Hematopoietic multipotent progenitor cell treated with erythropoietin and hydrocortisone succinate and interleukin-3 and kit ligand, for 15 days (in vitro differentiated cells): ENCODE measurements at places on chromosomes 3 and 15.

DNA sequence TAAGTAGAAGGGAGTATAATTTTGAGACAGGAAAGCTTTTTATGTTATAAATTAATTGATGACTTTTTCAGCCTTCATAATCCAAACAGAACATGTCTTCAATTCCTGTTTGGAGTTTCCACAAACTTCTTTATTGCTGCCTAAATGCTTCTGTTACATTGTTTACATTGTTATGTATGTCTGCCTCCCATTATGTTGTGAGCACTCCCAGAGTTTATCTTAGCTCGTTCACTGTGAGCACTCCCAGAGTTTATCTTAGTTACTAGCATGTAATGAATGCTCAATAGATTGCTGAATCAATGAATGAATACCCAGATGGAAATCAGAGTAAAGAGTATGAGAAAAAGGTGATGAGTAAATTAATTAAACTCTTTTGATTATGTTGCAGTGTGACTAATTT, 1178.0 kb downstream of the ROBO1 start:
- DNase-seq, result no peak

- DNase-seq, result no peak
These were observed 9.5 kb downstream of the MYEF2 start for GRCh38 chr15:48168616-48169015.

GRCh38 chr15:53758412-53758811, 1.1 kb downstream of the WDR72 start:
- DNase-seq, result no peak

DNA sequence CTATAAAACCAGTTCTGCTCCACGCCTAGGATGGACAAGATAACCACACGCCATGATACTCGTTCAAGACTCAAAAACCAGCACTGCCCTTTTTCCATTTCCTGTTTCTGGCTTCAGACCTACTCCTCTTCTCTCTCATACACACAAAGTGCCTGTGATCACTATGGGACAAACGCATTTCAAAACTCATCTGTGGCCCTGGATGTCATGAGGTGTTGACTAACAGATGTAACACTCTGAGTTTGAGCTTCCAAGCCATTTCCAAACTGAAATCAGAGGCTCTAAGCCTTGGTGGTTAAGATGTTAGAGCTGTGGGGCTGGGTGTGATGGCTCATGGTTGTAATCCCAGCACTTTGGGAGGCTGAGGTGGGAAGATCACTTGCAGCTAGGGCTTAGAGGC, 55.7 kb upstream of the LMOD3 start:
- DNase-seq, result no peak

DNA sequence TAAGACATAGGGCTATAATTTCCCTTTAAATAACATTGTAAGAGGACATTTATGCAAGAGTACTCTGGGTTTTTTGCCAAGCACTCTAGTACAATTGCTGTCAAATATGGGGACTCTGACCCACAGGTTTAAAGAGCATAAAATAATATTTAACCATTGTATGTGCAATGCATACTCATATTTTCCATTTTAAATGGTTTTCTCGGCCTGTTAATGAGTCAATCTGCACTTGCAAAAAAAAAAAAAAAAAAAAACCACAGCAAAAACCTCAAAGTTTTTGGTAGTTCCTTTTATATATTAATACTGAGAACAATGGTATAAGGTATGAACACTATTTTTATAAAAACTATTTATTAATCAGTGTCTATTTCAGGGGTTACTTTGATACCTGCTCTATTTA, 304.0 kb upstream of the CBLB start:
- no peak for DNase-seq

- no peak for DNase-seq
These were observed 46.1 kb downstream of the ZFAND6 start for GRCh38 chr15:80105595-80105994.

GRCh38 chr3:4398941-4399245, 68.2 kb downstream of the SUMF1 start:
- DNase-seq, result no peak

DNA sequence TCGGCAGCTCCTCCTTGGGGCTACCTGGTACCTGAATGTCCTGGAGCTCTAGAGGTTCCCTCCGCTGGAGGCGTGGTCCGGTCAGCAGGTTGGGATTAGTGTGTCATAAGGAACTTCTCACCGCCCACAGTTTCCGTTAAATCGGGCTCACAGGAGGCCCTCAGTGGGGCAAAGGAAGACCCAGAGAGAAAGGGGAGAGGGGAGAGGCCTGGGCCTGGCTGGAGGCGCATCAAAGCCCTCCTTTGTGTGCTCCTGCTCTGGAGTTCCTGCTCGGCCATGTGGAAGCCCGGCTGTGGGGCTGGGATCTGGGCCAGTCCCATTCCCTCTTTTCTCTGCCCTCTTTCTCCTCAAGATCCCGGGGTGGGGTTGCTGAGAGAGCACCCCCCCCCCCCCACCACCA, at the start of gene RLBP1:
RLBP1 (minus strand) TSS at position 37 of the 400 bp plus-strand sequence. CDS start 2,604 bp downstream, outside the sequence.
- no peak for DNase-seq

DNA sequence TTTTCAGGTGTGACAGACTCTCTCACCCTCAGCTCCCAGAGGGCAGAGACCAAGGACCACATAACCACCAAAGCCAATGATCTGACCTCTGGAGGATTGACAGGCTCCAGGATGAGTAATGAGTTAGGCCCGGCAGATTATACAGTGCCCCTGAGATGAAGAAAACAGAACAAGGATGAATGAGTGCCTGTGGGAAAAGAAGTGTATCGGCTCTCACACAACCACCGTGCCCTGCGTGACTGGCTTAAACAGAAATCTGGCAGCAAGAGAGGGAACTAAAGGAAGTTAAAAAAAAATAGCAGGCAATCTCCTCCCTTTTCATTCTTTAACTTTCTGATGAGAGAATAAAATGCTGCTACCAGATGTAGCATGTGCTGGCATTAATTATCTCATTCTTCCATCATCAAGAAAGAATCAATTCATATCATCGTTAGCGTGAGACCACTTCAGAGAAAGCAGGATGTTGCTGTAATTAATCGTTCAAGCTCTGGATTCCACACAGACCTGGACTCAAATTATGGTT, 227.5 kb upstream of the COL8A1 start:
- DNase-seq, result no peak

- DNase-seq, result no peak
These were observed 1.4 kb downstream of the MFGE8 start for GRCh38 chr15:88911766-88912118.

- DNase-seq, result no peak
These were observed 26.9 kb downstream of the ZNF589 start for GRCh38 chr3:48267782-48268181.

GRCh38 chr3:40185029-40185695, 124.3 kb upstream of the EIF1B start:
- DNase-seq, result no peak

DNA sequence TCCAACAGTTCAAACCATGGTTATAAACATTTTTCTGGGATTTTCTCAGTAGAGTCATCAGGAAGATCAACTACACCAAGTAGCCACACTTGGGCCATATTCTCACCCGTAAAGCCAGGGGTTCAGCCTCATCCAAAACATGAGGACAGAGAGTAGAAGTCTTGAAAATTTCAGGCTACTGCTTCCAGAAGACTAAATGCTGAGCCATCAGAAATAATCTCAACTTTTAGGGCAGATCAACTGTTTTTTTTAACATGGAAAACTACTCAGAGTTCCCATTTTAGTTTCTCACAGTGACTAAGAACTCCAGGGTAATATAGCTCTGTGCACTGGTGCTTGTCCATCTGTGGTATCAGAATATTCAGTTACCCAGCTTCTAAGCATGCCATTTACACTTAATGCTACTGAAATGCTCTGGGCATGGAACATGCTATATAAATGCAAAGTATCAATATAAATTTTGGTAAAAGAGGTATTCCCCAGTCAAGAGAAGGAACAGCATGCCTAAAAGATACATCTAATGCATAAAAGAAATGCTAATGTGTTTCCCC, 300.1 kb upstream of the LRRN1 start:
- DNase-seq, result no peak

DNA sequence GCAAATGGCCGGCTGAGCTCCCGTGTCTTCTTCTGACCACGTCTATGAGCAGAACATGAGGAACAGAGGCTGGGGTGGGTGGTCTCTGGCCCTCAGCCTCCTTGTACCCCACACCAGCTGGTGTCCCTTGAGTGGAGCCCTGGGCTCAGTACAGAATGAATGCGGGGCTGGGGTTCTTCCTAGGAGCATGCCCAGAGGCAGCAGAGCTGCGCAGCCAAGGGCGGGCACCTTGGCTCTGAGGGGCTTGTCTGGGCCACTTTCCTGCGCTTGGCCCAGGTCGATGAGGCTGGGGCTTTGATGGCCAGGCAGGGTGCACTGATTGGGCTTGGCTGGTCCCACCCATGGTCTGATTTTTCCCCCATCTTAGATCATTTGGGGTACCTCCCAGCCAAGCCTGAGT, 6.4 kb downstream of the SCN5A start:
- DNase-seq, result no peak

GRCh38 chr3:30578479-30578878, 27.9 kb upstream of the TGFBR2 start:
- no peak for DNase-seq

- DNase-seq, result no peak
These were observed 23.7 kb downstream of the FILIP1L start for GRCh38 chr3:100090669-100091005.

DNA sequence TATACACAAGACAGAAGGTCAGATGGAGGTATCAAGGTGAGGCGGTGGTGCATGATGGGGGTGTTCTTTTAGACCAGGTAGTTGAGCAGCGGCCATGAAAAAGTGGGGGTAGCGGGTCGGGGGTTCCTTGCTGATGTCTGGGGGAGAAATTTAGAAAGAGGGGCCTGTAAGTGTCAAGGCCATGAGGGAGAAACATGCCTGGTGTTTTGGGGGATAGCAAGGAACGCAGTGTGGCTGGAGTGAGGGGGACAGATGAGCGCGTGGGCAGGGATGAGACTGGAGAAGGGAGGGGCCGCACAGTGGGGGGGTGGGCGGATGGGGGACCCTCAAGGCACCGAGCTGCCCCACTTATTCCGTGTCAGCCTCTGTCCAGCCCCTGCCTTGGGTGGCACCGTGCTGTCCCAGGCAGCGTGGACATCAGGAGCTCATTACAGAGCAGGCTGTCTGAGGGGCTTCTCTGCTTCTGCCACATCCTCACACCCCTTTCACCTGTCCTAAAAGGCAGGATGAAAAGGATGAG, 143.3 kb downstream of the SMAD6 start:
- no peak for DNase-seq

DNA sequence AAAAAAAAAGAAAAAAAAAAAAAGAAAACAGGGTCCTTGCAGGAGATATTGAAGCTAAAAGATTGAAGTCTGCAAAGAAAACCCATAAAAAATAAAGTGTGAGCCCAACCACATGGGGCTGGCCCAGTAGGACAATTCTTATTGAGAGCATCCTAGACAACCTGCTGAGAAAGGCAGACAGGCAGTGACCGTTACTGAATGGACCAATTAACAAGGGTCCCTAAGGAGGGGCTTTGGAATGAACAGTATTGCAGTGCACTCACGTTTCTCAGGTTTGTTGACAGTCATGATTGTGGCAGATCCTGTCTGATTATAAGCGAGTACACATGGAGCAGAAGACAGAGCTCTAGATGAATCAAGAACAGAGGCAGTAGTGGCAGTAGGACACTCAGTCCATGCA, 168.6 kb downstream of the LSAMP start:
- no peak for DNase-seq

- DNase-seq, result no peak
These were observed 61.6 kb downstream of the IGSF11 start for GRCh38 chr3:118973050-118973449.

DNA sequence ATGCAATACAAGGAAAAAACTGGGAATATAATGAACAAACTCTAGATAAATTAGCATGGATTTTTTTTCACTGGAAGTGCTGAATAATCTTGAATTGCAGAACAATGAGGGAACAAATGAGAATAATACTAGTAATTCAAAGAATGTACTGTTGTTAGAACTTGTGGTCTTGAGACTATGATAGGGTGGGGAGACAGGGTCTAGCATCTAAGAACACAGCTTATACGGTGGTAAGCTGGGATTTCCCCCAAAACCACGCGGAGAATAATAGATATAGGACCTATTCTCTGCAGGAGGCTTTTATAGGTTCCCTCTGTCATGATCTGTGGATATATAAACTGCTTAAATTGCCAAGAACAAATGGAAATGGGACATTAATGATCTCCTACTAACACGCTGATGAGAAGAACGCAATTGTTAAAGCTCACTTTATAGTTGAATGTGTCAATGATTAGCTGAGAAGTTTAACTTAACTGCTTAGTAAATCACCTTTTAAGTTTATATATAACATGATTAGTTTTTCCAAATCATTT, 692.3 kb downstream of the ZPLD1 start:
- DNase-seq, result no peak

DNA sequence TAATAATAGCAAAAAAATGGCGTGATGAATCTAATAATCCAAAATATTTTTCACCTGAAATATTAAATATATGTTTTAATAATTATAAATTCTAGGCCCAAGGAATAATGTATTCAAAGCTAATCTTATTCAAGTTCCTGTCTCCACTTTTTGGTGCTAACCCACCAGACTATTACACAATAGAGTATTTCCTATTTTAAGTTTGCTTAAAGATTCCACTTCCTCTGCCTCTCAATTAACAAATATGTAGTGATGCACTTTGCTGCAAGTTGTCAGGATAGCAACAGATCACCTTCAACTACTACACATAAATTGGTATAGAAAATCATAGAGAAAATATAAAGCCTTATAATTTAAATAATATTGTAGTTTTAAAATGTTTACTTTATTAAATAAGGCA, 467.5 kb downstream of the C3orf38 start:
- DNase-seq, result no peak

- no peak for DNase-seq
These were observed 15.8 kb downstream of the ARIH2 start for GRCh38 chr3:48934333-48934991.

- DNase-seq, result no peak
These were observed 6.4 kb upstream of the C15orf39 start for GRCh38 chr15:75195122-75195765.

- no peak for DNase-seq
These were observed 674.3 kb downstream of the NSUN3 start for GRCh38 chr3:94737116-94737515.

- DNase-seq, result no peak
These were observed 1.1 kb downstream of the CNBP start for GRCh38 chr3:129182390-129183185.

DNA sequence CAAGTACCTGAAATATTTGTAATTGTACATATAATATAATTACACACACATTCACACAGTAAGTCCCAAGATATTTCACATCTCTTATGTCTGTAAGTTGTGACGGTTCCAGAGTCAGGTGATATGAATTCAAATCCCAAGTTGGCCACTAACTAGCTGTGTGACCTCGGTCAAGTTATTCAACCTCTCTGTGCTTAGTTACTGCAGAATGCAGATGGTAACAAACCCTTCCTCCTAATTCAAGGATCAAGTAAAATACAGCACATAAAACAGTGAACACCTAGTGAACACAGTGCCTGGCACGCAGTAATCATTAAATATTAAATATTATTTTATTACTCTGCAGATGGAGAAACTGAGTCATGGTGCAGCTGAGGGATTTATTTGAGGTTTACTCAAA, 6.9 kb downstream of the PRICKLE2 start:
- DNase-seq, result no peak

- no peak for DNase-seq
These were observed 16.3 kb downstream of the CACNA2D2 start for GRCh38 chr3:50487181-50487580.

- no peak for DNase-seq
These were observed 164.3 kb upstream of the SETMAR start for GRCh38 chr3:4138786-4139431.
